Activated CD4-positive, alpha-beta T cell treated with anti-CD3 and anti-CD28 coated beads, Interleukin-2, amount 50 U/mL, for 24 hours (primary cell): ENCODE measurements at places on chromosomes 7 and 10.

GRCh38 chr10:113291413-113291812 is 261.4 kb upstream of the HABP2 start:
- no peak for DNase-seq

DNA sequence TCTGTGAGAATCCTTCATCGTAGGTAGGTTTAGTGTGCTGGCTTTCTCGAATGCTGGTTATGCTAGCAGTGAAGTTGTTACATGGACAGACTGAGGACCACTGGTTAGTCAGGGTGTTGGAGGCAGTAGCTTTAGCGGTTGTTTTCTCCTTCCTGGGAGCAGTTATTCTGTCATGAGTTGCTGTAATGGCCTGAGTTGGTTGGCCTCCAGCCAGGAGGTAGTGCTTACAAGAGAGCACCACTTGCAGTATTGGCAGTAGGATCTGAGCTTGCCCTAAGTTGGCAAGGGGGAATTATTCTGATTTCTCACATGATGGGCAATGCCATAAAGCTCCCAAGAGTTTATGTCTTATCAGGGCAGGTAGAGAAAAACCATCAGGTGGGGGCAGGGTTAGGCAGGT is 58.0 kb downstream of the IPMK start:
- no peak for DNase-seq

- no peak for DNase-seq
These were observed 135.8 kb upstream of the UNC5B start for GRCh38 chr10:71076473-71077142.

DNA sequence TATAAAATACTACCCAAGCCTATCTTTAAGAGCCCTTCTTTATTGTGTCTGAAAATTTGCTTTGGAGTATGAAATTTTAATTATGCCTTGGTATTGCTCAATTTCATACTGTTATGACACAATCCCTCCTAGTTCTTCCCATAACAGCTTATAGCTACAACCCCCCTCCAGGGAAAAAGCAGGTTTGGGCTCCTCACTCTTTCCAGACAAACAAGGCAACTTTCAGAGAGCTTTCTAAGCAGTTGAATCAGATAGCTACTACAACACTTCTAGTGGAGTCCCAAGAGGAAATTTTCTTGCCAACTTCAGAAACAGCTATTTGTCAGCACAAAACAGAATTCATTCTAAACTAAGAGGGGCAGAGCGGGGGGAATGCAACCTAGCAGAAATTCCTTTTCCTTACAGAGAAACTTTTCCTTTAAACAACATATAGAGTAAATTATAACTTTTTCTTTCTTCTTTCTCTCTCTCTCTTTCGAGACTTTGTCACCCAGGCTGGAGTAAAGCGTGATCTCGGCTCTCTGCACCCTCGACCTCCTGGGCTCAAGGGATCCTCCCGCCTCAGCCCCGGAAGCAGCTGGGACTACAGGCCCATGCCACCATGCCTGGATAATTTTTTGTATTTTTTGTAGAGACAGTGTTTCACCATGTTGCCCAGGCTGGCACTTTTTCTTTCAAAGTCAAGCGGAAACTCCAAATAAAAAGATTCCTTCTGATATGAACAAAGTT is 26.0 kb upstream of the JMJD1C start:
- no peak for DNase-seq

DNA sequence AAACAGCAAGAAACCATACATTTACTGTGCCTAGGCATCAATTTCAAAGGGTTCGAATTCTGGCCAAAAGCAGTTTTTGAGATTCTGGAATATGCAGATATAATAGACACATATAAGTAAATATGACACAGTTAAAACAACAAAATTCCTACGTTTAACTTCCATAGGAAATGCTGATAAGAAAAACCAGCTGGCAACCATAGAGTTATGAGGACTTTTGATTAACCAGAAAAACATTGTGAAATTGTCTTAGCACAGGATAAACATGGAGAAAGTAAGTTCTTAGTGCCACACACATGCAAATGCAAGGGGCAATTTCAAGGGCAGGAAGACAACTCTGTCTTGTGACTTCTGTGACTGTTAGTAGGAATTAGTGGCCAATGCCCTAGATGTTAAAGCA is 702.1 kb downstream of the TNS3 start:
- DNase-seq: no peak

DNA sequence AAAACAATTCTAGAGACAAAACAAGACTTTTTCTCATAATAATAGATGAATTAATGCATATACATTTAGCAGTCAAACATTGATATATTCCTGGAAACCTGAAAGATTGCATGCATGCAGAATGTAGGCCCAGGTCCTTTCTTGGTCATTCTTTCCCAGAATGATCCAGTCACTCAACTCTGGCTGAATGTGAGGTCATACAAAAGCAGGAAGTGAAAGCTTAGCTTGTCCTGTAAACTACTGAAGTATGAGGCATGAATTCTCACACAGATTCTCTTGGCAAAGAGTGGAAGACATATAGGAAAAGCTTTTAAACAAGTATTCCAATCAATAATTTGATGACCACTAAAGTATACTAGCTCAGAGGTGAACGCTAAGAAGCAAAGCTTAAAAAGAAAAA is 253.9 kb downstream of the PPP1R3A start:
- DNase-seq: no peak

DNA sequence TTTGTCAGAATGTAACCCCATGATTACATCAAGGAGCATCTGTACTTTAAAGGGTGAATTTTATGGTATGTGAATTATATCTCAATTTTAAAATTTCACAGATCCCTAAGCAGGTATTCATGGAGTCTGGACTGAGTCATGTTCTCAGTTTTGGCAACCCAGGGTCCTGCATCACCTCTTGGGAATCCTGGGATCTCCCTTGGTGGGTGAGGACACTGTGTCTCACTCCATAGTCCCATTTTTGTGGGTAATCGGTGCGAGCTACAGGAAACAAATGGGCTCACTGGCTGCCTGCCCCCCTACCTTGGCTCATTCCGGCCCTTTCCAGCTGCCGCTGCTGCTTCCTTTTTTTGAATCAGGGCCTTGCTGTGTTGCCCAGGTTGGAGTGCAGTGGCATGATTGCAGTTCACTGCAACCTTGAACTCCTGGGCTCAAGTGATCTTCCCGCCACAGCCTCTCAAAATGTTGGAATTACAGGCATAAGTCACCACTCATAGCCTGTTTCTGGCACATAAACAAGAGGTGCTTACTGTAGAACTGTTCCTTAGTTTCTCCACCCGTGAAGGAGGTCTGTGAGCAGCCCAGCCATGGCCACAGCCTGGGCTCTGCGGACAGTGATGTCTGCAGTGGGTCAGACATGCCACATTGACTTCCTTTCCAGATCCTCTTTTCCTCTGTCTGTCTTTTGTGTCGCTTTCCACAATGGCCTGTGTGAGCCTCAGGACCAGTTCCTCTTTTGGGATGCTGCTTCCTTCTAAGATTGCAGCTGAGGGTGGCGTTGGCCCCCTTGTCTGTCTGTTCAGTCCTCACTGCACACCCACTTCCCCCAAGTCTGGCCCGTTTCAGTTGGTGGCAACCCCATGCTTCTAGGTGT is 14.5 kb downstream of the PALD1 start:
- no peak for DNase-seq
